ENCODE measurements at places on chromosomes 5 and 9. TPM values are rescaled to one million over a fixed set of nuclear protein-coding genes. Genes with fewer than 3 reads are reported as not detected.

Gene SNX30
- total RNA-seq: 3.7 TPM

Gene IFNA6
- total RNA-seq: not detected

DNA sequence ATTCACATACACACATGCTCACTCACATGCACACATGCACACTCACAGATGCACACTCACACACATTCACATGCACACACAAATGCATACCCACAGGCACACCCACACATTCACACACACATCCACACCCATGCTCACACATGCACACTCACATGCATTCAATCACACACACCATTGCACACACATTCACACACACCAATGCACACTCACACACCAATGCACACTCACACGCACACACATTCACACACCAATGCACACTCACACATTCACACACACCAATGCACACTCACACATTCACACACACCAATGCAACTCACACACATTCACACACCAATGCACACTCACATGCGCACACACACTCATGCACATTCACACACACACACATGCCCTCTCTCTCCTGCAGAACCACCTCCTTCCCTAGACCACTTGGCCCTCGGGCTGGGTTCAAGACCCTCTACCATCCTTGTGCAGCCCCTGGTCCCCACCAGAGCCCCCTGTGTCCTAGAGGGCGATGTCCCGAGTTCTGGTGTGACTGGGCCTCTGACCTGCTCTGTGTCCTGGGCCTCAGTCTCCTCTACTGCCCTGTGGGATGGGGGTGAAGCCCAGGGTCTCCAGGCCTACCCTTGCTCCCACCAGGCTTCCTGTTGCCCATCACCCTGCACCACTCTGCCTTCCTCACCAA is 139.0 kb downstream of the OLFM1 start:
- no peak for DNase-seq

DNA sequence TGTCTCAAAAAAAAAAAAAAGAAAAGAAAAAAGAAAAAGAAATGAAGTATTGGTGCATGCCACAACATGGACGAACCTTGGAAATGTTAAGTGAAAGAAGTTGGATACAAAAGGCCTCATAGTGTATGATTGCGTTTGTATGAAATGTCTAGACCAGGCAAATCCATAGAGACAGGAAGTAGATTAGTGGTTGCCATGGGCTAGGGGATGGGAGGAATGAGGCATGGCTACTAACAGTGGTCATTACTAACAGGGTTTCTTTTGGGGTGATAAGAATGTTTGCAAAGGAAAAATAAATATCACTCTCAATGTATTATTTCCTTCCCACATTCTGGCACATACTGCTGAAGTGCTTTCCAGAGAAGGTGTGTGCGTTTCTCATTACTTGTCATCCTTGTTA is 44.1 kb downstream of the UGCG start:
- no peak for DNase-seq

Gene EIF4E1B
- not detected for total RNA-seq

Gene PCDHA4
- not detected for total RNA-seq

DNA sequence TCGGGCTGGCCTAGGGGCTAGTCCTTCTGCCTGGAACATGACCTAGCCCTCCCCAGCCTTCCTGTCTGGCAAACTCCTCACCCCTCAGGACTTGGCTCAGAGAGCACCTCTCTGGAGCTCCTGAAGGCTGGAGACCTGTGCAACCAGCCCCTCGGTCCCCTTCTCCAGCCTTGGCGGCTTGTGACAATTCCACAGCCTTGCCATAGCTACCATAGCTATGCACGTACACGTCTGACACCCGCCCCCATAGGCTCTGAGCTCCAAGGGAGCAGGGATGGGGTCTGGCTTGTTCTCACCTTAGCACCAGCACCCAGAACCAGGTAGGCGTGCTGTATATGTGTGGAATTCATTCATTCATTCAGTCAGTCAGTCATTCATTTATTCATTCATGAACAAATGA is 49.7 kb downstream of the NTNG2 start:
- no peak for DNase-seq

DNA sequence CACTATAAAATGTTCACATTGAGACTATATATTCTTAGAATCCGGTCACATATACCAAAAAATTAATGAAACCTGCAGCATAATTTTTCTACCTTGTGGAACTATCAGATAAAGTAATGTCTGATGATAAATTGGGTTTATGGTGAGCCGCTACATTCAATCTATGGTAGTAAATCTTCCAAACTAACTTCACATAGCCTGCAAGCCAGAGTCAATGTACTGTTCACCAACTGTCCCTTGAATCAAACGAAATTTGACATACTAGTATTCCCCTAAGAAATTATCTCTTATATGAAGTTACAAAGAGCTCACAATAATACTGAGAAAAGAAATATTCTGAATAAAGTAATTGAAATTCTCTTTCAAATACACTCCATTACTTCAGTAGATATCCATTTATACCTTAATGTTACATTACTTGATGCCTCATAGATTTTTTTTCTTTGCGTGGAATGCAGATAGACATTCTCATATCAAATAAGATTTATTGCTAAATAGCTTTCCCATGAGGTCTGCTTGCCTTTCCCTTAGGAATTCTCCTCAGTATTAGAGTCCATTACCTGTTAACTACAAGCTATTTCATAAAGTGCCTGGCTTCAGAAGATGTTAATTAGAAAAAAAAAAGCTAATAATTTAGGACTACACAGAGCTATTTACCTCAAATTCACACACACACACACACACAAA is 169.5 kb downstream of the PTPRD start:
- no peak for DNase-seq

- DNase-seq: no peak
Observed at GRCh38 chr9:132798817-132799790, 79.0 kb downstream of the AK8 start.

- no peak for DNase-seq
Observed at GRCh38 chr9:92484563-92484962, 2.3 kb upstream of the ASPN start.

Gene STK32A
- not detected for total RNA-seq

DNA sequence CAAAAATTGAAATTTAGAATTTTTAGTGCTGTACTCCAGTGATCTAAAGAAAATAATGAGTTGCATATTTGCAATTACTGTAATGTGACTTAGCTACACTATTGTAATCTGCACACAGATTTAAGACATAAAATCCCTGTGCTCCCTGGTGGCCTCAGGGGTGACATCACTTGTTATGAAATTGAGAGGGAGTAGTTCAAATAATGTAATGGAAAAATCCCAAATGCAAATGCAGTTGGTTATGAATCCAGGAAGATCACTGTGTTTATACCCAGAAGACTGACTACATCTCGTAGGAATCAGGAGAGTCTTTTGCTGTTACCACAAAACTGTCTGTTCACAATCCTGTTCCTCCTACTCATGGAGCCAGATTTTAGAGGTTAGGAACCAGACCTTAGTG is 178.7 kb upstream of the FBXL17 start:
- DNase-seq: no peak

Gene TAF11L9
- not detected for total RNA-seq

Gene PCDHB4
- not detected for total RNA-seq

GRCh38 chr9:131645078-131645776 is 94.6 kb downstream of the RAPGEF1 start:
- DNase-seq: no peak

DNA sequence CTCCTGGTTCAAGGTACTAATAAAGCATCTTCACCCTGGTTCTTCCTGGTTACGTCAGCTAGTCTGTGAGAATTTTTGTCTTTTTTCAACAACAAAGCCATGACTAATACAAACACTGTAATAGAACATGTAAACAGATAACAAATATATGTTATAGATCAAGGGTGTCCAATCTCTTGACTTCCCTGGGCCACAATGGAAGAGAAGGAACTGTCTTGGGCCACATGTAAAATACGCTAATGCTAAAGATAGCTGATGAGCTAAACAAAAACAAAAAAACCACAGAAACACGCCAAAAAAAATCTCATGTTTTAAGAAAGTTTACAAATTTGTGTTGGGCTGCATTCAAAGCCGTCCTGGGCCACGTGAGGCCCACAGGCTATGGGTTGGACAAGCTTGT is 124.5 kb upstream of the GNA14 start:
- no peak for DNase-seq

Gene IRX1
- not detected for total RNA-seq

GRCh38 chr9:3648722-3649246 is 123.0 kb upstream of the RFX3 start:
- DNase-seq: no peak

- no peak for DNase-seq
Observed at GRCh38 chr9:77785341-77785740, 137.2 kb upstream of the GNA14 start.

DNA sequence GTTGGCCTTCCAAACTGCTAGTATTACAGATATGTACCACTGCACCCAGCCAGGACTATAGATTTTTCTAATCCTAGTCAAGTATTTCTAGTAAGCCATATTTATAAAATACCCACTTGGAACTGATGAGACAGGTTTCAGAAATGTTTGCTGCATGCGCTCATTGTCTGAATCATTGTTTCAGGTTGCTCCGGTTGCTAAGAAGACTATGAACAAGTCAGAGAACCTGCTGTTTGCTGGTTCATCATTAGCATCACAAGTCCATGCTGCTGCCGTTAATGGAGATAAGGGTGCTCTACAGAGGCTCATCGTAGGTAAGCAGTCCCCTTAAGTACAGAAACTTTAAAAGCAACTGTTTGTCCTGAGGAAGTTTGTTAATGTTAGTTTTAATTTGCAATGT is 5.3 kb downstream of the INVS start:
- no peak for DNase-seq

Gene FCHO2
- 3.9 TPM for total RNA-seq

GRCh38 chr9:133558191-133559126 is 24.0 kb downstream of the ADAMTSL2 start:
- DNase-seq: no peak

Gene OMD
- not detected for total RNA-seq

Gene ADCY2
- total RNA-seq: not detected

DNA sequence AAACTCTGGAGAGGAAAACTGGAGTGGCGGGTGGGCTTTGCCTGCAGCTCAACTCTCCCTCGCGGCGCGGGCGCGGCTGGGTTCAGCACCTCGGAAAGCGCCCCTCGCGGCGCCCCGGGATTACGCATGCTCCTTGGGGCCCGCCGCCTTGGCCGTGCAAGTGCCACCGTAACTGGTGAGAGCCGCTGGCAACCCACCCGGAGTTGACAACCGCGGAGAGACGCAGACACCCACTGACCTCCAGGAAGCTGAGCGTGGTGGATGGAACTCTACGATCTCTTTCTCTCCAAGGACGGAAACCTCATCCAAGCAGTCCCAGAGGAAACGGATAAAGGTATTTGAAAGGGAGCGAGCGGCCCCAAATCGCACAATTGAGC is 194 bp upstream of the RXFP3 start:
- DNase-seq: no peak

Gene CETN3
- total RNA-seq: 41.0 TPM

Gene ZBED3
- 1.3 TPM for total RNA-seq

DNA sequence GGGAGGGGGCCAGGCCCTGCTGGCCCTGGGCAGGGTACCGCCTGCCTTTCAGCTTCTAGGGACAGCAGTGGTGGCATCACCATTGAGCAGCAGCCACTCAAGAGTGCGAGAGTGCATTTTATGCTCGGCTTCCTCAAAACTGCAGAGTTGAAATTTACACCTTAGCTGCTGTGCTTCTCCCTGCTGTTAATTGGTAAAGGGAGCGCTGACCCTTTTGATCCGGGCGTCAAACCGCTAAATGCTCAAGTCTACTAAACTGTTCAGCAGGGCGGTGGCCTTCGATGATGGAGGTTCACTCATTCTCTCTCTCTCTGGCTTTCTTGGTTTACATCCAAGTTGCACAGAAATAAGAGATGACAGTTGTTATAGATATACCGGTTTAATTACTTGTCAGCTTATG is 368.6 kb upstream of the IRX2 start:
- DNase-seq: no peak

- DNase-seq: no peak
Observed at GRCh38 chr5:117433818-117434217, 859.2 kb upstream of the SEMA6A start.

Gene SH3PXD2B
- total RNA-seq: 0.15 TPM

DNA sequence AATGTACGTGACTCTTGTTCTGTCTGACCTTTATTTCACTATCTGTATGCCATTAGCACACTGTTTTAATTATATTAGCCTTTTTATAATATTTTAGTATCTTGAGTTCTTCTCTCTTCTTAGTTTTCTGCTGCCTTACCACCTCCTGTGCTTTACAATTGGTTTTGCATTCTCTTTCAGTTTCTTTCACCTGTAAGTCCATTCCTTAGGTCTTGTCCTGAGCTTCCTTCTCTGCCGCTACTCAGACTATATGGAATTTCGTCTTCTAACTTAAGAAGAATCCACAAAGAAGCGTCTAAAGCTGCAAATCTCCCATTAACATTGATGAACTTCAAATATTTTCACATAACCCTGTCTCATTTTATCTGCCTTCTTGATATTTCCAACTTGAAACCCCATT is 642.9 kb downstream of the MAT2B start:
- DNase-seq: no peak

DNA sequence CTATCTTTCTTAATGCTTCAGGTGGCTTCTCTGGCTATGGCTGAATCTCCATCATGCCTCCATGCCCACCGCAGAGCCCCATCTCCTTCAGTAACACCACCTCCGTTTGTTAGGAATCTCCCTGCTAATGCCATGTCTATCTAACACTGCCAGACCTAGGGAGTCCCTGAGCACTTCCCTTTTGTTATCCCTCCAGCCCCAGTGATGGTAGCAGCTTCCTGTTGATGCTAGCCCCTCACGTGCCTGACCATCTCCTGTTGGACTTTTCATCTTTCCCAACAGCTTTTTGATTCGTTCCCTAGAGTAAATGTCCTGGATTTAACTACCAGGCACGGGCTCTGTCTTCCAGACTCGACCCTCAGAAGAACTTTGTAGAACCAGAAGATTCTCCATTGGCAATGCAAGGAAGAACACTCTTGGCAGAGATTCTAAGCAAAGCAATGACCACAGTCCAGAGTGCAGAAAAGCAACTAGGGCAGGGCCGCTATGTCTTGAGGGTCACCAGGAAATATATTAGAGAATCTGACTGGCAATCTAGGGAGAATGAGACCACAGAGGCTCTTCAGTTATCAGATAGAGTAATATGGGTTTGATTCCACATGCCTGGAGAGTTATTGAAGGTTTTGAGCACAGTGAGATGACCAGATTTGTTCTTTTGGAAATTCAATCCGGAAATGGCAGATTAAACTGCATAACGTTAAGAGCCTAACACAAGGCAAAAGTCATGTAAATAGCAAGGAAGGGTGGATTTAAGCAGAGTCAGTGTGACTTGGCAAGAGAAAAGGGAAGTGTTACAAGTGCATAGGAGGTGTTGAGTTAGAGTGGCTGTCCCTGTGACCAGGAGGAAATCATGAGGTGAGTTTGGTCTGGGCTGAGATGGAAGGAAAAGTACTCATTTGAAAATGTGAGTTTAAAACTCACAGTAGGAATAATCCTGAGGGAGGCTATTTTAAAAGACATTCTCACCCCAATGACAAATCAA is 555.2 kb downstream of the ACTL7B start:
- no peak for DNase-seq

Measured in CD8-positive, alpha-beta memory T cell (primary cell).